ENCODE measurements at places on chromosomes 6 and 20. TPM values are rescaled to one million over a fixed set of nuclear protein-coding genes. Genes with fewer than 3 reads are reported as not detected.

- DNase-seq = no peak
- H3K36me3 ChIP-seq = no peaks in the 10 kb centered on the region
- H3K4me1 ChIP-seq = no peaks in the 10 kb centered on the region
- H3K27ac ChIP-seq = no peak overlapping the region
Measured at GRCh38 chr6:145031001-145031400, 704.3 kb downstream of the EPM2A start.

Gene EFCAB8
- 0.13 TPM for total RNA-seq

DNA sequence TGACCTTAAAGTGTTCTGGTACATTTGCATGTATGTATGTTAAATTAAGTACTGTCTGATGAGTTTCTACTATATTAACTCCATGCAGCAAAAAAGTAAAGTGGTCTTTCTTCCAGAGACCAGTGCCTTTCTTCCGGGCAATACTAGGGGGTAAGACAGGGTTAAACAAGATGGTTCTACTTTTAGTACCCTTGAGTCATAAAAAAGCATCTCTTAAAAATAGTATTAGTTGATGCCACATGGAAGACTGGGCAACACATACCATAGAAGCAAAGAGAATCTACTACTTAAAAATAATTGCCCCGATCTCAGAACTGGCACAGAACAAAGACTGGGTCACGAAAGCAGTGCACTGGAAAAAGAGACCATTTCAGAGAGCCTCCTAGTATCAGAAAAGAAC lies 66.2 kb downstream of the SESN1 start:
- no peaks in the 10 kb centered on the region for H3K27me3 ChIP-seq
- H3K4me3 ChIP-seq = no peak overlapping the region
- H3K36me3 ChIP-seq = no peaks in the 10 kb centered on the region
- H3K4me1 ChIP-seq = no peaks in the 10 kb centered on the region

DNA sequence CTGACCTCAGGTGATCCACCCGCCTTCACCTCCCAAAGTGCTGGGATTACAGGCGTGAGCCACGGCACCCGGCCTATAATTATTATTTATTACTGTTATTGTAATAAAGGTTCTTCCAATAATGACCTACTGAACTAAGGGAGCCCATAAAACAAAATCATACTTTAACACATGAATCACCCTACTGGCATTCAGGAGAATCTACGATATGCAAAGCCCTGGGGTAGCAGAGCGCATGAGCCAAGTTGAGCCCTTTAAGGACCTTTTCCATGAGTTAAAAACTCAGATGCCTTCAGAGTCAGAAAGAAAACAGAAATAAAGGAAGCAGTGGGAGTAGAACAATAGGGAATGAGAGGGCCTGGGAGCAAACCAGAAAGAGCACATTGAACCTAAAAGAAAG lies 41.5 kb downstream of the SNRPB start:
- H3K4me1 ChIP-seq = no peaks in the 10 kb centered on the region
- no peak overlapping the region for H3K4me3 ChIP-seq
- no peak for DNase-seq
- no peak overlapping the region for H3K27ac ChIP-seq
- no peaks in the 10 kb centered on the region for H3K36me3 ChIP-seq

- H3K27me3 ChIP-seq = no peaks in the 10 kb centered on the region
- H3K36me3 ChIP-seq = no peaks in the 10 kb centered on the region
- H3K4me3 ChIP-seq = no peak overlapping the region
- no peaks in the 10 kb centered on the region for H3K4me1 ChIP-seq
Measured at GRCh38 chr20:57622579-57623381, 2.6 kb upstream of the ZBP1 start.

DNA sequence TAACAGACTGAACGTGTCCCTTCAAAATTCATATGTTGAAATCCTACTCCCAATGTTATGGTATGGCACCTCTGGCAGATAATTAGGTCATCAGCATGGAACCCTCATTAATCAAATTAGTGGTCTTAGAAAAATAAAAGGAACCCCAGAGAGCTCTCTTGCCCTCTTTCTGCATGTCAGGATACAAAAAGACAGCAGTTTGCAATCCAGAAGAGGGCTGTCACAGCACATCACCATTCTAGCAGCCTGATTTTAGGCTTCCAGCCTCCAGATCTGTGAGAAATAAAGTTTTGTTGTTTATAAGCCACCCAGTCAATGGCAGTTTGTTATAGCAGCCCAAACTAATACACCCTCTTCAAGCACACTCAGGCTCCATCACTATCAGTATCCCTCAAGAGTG lies 292.9 kb downstream of the TRDN start:
- no peak overlapping the region for H3K4me3 ChIP-seq
- no peaks in the 10 kb centered on the region for H3K4me1 ChIP-seq
- H3K27ac ChIP-seq = no peak overlapping the region
- no peaks in the 10 kb centered on the region for H3K27me3 ChIP-seq
- H3K36me3 ChIP-seq = no peaks in the 10 kb centered on the region
- DNase-seq = no peak

DNA sequence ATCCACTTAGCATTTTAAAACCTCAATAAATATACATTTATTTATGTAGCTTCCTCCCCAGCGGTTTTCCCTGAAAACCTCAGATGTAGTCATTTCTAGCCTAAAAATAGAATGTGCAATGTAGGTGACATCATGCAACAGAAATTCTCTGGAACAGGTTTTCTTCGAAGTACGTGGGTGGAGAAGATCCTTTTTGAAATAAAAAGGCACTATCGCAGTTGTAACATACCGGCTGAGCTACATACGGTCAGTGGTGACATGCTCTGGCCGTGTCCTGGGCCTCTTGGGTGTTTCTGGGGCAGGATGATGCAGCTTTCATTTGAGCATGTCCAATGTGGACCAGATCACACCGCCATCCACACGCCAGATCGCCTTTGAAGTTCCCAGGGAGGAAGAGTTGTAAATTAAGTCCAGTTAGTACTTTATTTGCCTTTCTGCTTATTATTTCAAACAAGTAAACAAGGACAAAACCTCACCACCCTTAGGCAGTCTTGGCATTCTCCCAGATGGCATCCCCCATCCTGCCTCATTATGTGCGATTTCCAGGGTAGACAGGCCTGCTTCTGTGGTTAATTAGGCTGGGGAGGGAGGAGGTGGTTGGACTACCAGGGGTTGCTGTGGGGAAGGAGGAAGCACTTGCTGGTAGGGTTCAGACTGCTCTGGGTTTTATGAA lies 109.5 kb upstream of the CLDN20 start:
- H3K4me1 ChIP-seq = no peaks in the 10 kb centered on the region
- H3K4me3 ChIP-seq = no peak overlapping the region
- H3K27ac ChIP-seq = no peak overlapping the region

DNA sequence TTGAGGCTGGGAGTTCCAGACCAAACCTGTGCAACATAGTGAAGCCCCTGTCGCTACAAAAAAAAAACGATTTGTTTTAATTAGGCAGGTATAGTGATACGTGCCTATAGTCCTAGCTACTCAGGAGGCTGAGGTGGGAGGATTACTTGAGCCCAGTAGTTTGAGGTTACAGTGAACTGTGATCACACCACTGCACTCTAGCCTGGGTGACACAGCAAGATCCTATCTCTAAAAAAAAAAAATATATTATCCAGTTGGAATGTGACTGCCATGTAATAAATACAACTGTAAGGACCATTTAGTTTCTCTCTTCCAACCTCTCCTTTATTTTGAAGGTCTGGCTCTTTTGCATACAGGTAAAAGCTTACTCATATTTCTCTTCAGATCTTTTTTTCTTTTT lies 571.5 kb downstream of the UTRN start:
- no peak overlapping the region for H3K4me3 ChIP-seq
- no peaks in the 10 kb centered on the region for H3K27me3 ChIP-seq
- H3K36me3 ChIP-seq = no peaks in the 10 kb centered on the region
- no peaks in the 10 kb centered on the region for H3K4me1 ChIP-seq
- no peak for DNase-seq

- DNase-seq = no peak
- no peaks in the 10 kb centered on the region for H3K27me3 ChIP-seq
- no peaks in the 10 kb centered on the region for H3K4me1 ChIP-seq
Measured at GRCh38 chr20:62276439-62276838, 26.4 kb upstream of the ADRM1 start.

Gene CST2
- not detected for total RNA-seq

Data from kidney (tissue), 22 donors.